ENCODE measurements at places on chromosomes 7 and 10. TPM values are rescaled to one million over a fixed set of nuclear protein-coding genes. Genes with fewer than 3 reads are reported as not detected.
A peak's percentile ranks its signal among the peaks of the same experiment; 100 is the strongest.

SPDYE9 gene
- total RNA-seq = not detected

RNLS gene
- 4.0 TPM for total RNA-seq

LAMTOR4 gene
- total RNA-seq = 148 TPM

- DNase-seq = no peak
Measured at GRCh38 chr10:49611166-49611815, 1.2 kb downstream of the SLC18A3 start.

DNA sequence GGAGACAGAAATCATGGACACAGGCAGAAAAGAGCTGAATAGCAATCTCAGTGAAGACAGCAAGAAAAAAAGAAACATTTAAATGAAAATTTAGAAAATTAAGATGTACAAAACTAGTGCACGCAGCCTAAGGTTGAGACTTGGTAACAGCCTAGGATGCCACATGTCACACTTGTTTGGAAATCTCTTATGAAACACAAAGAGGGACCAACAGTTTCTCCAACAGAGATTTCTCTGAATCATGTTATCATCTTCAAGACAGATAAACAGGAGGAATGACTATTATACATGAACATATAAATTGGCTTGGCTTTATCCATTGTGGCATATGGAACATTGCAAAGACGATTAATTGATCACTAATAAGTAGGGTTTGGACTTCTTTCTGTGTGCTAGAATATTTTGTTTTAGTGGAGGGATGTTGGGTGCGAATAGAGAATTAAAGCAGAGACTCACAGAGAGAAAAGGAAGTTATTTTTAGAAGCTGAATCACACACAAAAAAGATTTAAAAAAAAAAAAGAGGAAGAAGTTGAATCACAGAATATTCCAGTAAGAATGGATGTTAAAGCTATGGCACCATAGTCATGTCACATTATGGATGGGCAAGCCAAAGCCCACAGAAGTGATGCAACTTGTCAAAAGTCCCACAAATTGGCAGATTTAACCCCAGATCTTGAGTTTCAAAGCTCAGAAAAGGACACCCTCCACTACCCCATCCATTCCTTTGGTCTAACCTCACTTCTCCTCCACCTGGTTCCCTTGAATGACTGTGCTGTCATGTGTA lies 91.6 kb downstream of the MYOF start:
- no peak for DNase-seq

GRCh38 chr10:4024516-4025245 lies 239.7 kb upstream of the KLF6 start:
- no peak for DNase-seq

OR6V1 gene
- not detected for total RNA-seq

SLC13A1 gene
- total RNA-seq = not detected

DNA sequence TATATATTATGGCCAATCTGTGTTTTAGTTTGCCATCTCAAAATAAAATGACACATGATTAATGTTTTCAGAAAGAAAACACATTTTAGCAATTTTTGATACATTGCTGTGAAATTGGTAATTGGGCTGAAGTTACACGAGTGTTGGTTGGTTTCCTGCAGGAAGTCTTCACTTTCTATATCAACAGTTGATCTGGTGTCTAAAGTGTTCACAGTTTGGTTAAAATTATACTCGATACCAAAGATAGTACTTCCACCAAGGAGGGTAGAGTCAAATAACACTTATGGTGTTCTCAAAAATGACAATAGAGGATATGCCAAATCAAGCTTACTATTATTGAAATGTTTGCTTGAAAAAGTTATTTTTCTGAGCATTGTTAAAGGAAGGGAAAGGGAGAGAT lies 120.3 kb upstream of the GLCCI1 start:
- DNase-seq = peak; percentile 24

DNA sequence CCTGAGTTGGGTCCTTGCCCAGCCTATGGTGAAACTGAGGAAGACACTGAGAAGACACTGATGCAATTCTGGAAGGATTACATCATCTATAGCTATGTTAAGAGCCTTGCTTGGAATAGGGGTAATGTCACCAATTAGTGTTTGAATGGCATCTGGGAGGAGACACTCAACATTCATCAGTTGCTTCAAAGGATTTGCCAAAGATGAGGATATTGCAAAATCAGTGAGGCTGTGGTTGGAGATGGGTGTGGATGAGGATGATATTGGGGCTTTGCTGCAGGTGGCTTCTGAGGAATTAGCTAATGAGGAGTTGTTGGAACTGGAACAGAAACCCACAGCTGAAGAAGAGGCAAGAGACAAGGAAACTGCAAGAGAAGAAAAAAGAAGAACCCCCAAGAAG lies 146.7 kb upstream of the SP4 start:
- DNase-seq = no peak

DNA sequence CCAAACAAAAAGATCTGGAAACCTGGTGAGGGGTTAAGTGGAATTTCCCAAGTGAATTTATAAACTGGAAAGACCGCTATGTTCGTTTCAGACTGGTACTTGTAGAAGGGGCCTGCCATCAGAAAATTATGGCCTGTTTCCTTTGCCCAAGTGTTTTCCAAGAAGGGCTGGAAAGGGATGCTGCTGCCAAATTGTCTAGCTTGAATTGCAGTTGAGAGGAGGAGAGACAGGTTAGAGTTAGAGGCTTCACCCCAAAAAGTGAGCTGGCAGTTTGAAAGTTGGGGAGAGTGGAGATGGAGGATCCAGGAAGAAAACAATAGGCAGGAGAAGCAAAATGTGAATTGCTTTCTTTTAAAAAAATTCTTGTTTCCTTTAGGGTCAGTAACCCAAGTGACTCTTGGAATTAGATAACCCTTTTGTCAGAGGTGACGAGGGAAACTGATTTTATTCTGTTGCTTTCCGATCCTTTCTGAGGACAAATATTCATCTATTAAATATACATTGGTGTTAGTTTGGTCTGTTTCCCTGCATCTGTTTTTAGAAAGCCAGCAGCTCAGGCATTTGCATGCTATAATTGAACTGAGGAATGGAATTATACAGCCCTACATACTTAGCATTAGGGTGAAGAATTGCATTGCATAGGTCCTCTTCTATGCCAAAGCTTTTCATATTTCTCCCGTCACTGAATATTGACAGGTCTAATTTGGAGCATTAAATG lies 82.5 kb upstream of the PRR15 start:
- DNase-seq = no peak

VPS41 gene
- 67.3 TPM for total RNA-seq

- no peak for DNase-seq
Measured at GRCh38 chr7:44177570-44178131, 11.6 kb downstream of the GCK start.

PLEKHS1 gene
- 0.14 TPM for total RNA-seq

HOXA7 gene
- total RNA-seq = not detected

GRCh38 chr7:40000734-40001315 lies 50.8 kb downstream of the CDK13 start:
- DNase-seq = no peak

- DNase-seq = no peak
Measured at GRCh38 chr7:129176916-129177710, 11.3 kb upstream of the SMO start.

- no peak for DNase-seq
Measured at GRCh38 chr7:901388-902154, 25.2 kb downstream of the GET4 start.

SBDS gene
- 199 TPM for total RNA-seq

DNA sequence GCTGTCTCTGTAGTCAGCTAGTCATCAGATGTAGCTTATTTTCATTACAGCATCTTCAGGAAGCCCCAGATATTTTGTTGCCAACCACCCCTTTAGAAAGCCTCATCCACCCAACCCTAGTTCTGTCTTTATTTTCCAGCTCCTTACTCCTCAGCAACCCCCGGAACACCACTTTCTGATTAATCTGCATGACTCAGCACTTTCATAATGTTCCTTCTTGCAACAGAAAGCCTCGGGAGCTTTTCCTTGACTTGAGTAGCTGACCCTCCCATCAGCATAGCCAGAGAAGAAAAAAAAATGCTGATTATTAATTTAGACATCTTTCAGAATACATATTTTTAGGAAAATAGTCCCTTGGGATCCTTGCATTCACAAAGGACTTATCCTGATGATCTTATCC lies 244.0 kb upstream of the CXCL12 start:
- no peak for DNase-seq

- DNase-seq = no peak
Measured at GRCh38 chr10:71230656-71231025, 18.3 kb downstream of the UNC5B start.

- no peak for DNase-seq
Measured at GRCh38 chr7:78164459-78164858, 365.9 kb downstream of the PHTF2 start.

- DNase-seq = no peak
Measured at GRCh38 chr7:130144312-130145171, 60.7 kb downstream of the TMEM209 start.

- no peak for DNase-seq
Measured at GRCh38 chr10:100637785-100638184, 102.0 kb downstream of the HIF1AN start.

SPDYE2 gene
- total RNA-seq = 0.61 TPM

DNA sequence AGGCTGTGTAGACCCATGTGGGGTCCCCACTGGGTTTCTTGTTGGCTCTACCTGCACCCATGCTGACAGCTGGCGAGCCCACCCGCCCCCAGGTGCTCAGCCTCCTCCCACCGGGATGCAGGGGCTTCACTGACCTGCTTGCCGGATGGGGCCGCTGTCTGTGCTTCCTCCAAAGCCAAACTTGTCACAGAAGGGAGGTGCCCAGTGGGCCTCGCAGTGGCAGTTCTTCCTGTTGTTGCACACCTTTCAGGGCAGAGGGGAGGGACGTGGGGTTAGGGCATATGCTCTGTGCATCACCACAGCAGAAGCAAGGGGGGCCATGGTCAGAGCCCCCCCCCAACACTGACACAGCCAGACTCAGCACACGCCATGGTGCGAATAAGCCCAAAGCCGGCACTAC lies 146.5 kb downstream of the FANK1 start:
- peak; percentile 22 for DNase-seq

STEAP1 gene
- not detected for total RNA-seq

DNA sequence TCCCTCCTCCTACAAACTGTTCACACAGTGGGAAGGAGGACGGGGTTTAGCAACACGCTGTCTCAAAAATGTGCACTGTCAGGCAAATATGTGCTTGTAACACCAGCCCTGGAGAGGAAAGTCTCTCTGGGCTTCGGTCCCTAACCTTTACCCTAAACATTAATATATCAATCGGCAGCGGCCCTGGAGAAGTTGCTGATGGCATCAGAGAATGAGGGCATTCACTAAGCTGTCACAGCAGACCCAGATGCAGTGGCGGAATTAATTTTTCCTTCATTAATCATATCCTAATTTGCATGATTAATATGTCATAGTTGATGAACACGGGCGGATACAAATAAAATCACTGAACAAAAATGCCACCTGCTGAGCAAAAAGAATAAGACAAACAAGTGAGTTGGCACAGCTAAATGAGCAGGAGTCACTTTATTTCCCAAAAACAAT lies 45.2 kb upstream of the INSIG1 start:
- no peak for DNase-seq

GRCh38 chr10:68105820-68106219 lies 3.5 kb upstream of the MYPN start:
- no peak for DNase-seq

GRCh38 chr10:86314616-86315548 lies 51.7 kb downstream of the GRID1 start:
- no peak for DNase-seq

DNA sequence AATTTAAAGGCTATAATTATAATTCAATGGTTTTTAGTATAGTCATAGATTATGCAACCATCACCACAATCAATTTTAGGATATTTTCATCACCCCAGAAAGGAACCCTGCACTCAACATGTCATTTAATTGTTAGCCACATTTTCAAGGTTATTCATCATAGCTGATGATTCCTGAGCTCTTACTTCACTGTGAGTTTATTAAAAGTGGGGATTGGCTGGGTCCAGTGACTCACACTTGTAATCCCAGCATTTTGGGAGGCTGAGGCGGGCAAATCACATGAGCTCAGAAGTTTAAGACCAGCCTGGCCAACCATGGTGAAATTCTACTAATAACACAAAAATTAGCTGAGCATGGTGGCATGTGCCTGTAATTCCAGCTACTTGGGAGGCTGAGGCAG lies 787 bp downstream of the CCL26 start:
- DNase-seq = no peak
